ENCODE measurements at places on chromosomes 13 and 19. TPM values are rescaled to one million over a fixed set of nuclear protein-coding genes. Genes with fewer than 3 reads are reported as not detected.

ZSCAN1 gene
- not detected for total RNA-seq

IRGC gene
- total RNA-seq, result not detected

MISP gene
- total RNA-seq, result 15.9 TPM

GRCh38 chr13:55554741-55555140, 1586.0 kb upstream of the PRR20A start:
- no peak for DNase-seq
- H3K27me3 ChIP-seq, result no peaks in the 10 kb centered on the region
- H3K4me1 ChIP-seq, result no peaks in the 10 kb centered on the region
- H3K36me3 ChIP-seq, result no peaks in the 10 kb centered on the region
- no peak overlapping the region for H3K27ac ChIP-seq

GRCh38 chr13:85312071-85312470, 487.1 kb downstream of the SLITRK6 start:
- H3K27ac ChIP-seq, result no peak overlapping the region
- DNase-seq, result no peak
- no peak overlapping the region for H3K4me3 ChIP-seq
- H3K4me1 ChIP-seq, result no peaks in the 10 kb centered on the region
- no peaks in the 10 kb centered on the region for H3K36me3 ChIP-seq
- H3K27me3 ChIP-seq, result no peaks in the 10 kb centered on the region

DNA sequence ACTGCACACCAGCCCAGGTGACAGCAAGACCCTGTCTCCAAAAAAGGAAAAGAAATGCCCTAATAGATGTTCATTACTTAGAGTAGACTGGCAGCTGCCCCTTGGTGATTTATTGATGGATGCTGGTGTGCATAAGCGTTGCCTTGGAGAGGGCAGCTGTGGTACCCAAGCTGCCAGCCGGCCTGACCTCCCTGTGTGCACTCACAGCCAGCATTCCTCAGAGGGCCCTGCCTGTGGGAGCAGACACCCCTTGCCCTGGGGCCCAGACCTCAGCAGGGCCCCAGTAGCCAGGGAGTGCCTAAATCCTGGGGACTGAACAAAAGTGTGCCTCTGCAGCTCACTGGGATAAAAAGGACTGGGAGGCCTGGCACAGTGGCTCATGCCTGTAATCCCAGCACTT, 7.8 kb upstream of the ACTN4 start:
- H3K27ac ChIP-seq, result no peak overlapping the region
- H3K36me3 ChIP-seq, result peaks cover 16% of the 10 kb centered on the region
- no peaks in the 10 kb centered on the region for H3K4me1 ChIP-seq
- no peak overlapping the region for H3K4me3 ChIP-seq
- no peaks in the 10 kb centered on the region for H3K27me3 ChIP-seq

Data from upper lobe of right lung (tissue), 1 donor.